GM23338 (cell line): ENCODE measurements at places on chromosomes 2 and 18. TPM values are rescaled to one million over a fixed set of nuclear protein-coding genes. Genes with fewer than 3 reads are reported as not detected.

The L3MBTL4 gene
- 0.48 and 0.77 TPM in 2 replicates for polyA plus RNA-seq

The BOLL gene
- polyA plus RNA-seq, result 1.1 and 2.0 TPM in 2 replicates

The DSG1 gene
- polyA plus RNA-seq, result not detected in 2 replicates

The GBX2 gene
- polyA plus RNA-seq, result 0.87 and 0.99 TPM in 2 replicates

The NAT8 gene
- polyA plus RNA-seq, result not detected in 2 replicates

The SMAD4 gene
- polyA plus RNA-seq, result 41.9 and 42.5 TPM in 2 replicates

The LYPD6B gene
- polyA plus RNA-seq, result 3.4 and 3.6 TPM in 2 replicates

The VWC2L gene
- not detected in 2 replicates for polyA plus RNA-seq

The NPHP1 gene
- 10.0 and 11.0 TPM in 2 replicates for polyA plus RNA-seq

The SCN9A gene
- 8.1 and 9.5 TPM in 2 replicates for polyA plus RNA-seq

The POTEC gene
- not detected in 2 replicates for polyA plus RNA-seq

The MOCOS gene
- polyA plus RNA-seq, result 3.7 and 3.9 TPM in 2 replicates

The ANKRD29 gene
- polyA plus RNA-seq, result 36.6 and 38.2 TPM in 2 replicates

The LRP2 gene
- 0.49 and 0.68 TPM in 2 replicates for polyA plus RNA-seq

The FAM110C gene
- polyA plus RNA-seq, result 7.9 and 9.7 TPM in 2 replicates

The TYW5 gene
- 10.6 and 12.4 TPM in 2 replicates for polyA plus RNA-seq

The ROCK2 gene
- polyA plus RNA-seq, result 12.6 and 16.4 TPM in 2 replicates

The ZNF892 gene
- polyA plus RNA-seq, result 2.2 and 2.7 TPM in 2 replicates

- peak; percentile 21 for DNase-seq
These were observed 74.9 kb downstream of the USP34 start for GRCh38 chr2:61396005-61396404.

- DNase-seq, result peak; percentile 64
These were observed 204.4 kb downstream of the CCDC102B start for GRCh38 chr18:69002233-69002632.

GRCh38 chr18:49399003-49399402, 61.4 kb downstream of the DYM start:
- DNase-seq, result no peak

GRCh38 chr2:178819992-178820391, 12.8 kb upstream of the TTN start:
- no peak for DNase-seq

DNA sequence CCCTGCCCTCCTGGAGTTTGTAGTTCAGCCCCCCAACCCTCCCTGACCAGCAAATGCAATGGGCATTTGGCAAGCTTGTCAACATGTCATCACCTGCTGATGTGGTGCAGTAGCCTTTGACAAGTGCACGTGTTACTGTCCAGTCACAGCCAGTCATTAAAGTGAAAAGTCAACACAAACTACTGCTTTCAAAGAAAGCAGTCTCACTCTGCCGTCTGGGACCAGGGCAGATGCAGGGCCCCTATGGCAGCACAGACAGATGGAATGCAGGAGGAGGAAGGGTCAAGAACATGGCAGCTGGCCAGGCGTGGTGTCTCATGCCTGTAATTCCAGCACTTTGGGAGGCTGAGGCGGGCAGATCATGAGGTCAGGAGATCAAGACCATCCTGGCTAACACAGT, 222.4 kb upstream of the OSR1 start:
- DNase-seq, result no peak

- no peak for DNase-seq
These were observed 18.1 kb upstream of the ROCK1 start for GRCh38 chr18:21129566-21130216.

- DNase-seq, result peak; percentile 90
These were observed at the start of gene FKBP7 for GRCh38 chr2:178478439-178479274. FKBP7 (minus strand) TSS chr2:178478600; CDS start chr2:178478499, 101 bp downstream.

- DNase-seq, result no peak
These were observed 33.5 kb upstream of the METAP1D start for GRCh38 chr2:171966235-171966634.

- DNase-seq, result no peak
These were observed 84.1 kb downstream of the TRABD2A start for GRCh38 chr2:84796798-84797197.

DNA sequence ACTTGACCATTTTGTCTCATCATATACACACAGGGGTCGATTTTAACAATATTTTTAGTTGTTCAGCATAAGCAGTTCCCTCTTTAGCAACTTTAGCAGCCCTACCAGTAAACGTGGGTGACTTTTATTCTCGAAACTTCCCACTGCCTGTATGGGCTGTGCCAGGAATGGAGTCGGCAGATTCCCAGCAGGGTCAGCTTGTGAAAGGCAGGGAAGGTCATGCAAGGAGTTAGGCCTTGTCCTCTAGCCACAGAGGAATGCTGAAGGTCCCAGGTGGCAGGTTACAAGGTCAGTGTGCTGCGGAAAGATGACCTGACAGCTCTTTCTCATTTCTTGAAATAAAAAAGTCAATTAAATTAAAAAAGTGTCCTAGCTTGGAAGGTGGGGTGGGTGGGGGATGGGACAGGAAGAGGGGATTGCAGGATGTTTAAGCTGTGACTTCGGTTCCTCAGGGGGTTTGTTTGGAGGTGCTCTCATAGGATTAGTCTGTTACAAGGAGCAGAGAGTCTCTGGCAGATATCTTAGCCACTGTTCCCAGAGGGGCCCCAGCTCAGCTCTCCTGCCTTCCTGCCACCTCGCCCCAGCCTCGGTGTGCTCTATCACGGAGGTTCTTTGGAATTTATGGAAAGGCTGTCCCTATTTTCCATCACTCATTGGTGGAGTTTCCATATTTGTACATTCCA, 21.4 kb downstream of the DRC1 start:
- peak; percentile 38 for DNase-seq

- peak; percentile 10 for DNase-seq
These were observed 3.2 kb downstream of the NHEJ1 start for GRCh38 chr2:219157396-219157795.

DNA sequence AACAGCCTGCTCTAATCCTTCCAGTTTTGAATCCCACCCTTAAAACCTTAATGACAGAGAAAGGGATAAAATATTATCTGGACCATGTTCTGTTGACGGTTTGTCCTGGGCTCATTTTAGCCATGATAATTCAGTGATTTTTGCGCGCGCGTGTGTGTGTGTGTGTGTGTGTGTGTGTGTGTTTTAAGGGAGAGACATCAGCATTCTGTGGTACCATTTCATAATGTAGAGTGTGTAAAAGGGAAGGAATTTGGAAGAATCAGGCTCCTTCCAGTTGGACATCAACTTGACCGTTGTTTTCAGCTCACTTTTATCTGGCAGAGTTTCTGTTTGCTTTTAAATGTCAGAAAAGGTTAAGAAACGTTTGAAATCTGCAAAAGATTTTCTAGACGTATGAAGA, 535.5 kb downstream of the TNS1 start:
- no peak for DNase-seq

DNA sequence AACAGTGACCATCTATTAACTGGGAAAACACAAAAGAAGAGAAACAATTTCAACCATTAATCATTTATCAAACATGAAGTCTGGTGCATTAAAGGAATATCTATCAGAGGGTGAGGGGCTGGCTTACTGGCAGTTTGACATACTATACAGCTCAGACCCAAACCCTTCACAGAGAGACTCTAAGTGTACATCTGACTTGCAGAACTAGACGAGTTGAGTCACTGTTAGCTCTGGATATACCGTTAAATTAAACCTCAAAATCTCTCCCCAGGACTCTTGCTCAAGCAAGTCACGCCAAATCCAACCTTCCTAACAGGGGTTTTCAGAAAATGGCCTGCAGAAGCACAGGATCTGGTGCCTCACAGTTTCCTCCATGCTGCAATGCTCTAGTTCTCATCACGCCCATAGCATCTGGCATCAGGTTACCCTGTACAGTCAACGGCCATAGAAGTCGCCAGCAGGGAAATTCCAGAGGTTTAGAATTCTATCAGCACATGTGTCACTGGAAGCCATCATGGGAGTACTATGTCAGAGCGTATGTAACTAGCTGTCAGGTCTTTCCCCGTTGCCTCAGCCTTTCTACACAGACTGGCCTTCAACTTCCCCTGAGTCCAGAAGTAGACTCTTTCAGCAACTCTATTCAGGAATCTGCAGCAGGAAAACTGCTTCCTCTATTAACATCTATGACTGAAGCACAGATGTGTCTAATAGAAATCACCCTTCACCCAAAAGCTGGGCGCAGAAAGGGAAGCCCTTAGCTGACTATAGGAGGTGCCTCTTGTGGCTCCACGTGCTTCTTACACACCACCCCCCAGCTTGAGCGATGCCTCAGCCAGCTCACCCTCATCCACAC, 9.3 kb downstream of the TGOLN2 start:
- no peak for DNase-seq

GRCh38 chr2:233764761-233765160, 4.7 kb downstream of the UGT1A1 start:
- DNase-seq, result no peak

DNA sequence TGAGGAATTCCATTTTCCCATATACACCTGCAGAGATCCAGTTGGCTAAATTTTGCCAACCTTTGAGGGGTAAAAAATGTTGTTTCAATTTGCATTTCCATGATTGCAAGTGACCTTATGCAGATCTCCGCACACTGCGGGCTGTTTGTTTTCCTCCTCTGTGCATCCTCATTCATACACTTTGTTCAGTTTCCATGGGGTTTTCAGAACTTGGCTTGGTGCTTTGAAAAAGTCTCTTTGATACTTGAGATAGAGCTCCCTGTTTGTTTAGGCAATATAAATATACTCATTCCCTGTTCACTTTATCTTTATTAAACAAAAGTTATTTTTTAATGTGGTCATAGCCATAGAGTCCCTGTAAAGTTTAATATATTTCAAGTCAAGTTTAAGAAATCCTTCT, 353.1 kb downstream of the CMPK2 start:
- no peak for DNase-seq
